ENCODE measurements at places on chromosomes 12 and 14.

DNA sequence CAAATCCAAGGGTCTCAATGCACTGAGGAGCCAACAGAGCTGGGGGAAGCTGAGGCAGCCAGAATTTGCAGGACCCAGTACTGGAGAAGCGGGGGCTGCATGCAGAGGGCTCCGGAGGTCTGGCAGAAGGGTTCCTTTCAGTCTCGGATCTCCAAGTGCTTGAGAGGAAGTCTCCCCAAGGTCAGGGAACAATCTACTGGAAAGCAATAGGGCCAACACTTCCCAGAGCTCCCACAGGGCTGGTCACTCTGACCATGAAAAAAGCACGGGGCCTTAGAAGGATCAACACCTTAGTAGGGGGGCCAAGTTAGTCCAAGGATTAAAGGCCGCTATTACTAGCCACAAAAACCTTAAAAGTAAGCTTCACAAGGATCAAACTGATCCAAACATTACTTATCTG lies 31.7 kb downstream of the SPPL3 start:
- DNase-seq, result no peak

DNA sequence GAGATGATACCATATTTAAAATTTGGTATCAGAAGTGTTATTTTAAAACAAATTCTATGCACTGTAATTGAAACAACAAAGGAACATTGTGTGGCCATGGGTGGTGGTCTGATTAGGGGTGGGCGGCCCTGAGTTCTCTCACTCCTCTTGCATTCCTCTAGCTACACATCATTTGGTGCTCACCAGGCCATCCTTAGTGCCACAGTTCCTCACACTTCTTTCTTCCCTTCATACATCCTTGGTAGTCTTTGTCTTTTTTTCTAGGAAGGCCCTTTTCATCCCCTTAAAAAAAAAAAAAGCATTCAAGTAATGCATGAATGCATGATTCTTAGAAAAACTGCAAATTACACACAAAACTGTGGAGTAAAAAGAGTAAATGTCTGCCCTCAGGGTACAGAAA lies 2.4 kb upstream of the MANSC4 start:
- DNase-seq, result no peak

- DNase-seq, result no peak
Measured at GRCh38 chr14:72480464-72481243, 413.2 kb downstream of the DPF3 start.

- DNase-seq, result no peak
Measured at GRCh38 chr12:89307474-89308253, 44.6 kb downstream of the DUSP6 start.

Data from WERI-Rb-1 (cell line).